Lung (tissue), 17 donors: ENCODE measurements at places on chromosomes 3 and 15. TPM values are rescaled to one million over a fixed set of nuclear protein-coding genes. Genes with fewer than 3 reads are reported as not detected.

WDR72 gene
- 0.35 TPM for polyA plus RNA-seq

CP gene
- 16.4 TPM for polyA plus RNA-seq

CD200R1 gene
- polyA plus RNA-seq: 0.22 TPM

TGM5 gene
- not detected for polyA plus RNA-seq

CD86 gene
- 8.0 TPM for polyA plus RNA-seq

TRPM1 gene
- polyA plus RNA-seq: 0.09 TPM

PARP15 gene
- polyA plus RNA-seq: 2.4 TPM

LRRC31 gene
- polyA plus RNA-seq: 0.08 TPM

LOXL1 gene
- polyA plus RNA-seq: 15.5 TPM

DISP2 gene
- polyA plus RNA-seq: 0.06 TPM

ASB14 gene
- 0.06 TPM for polyA plus RNA-seq

TNFAIP8L3 gene
- polyA plus RNA-seq: 20.5 TPM

FOXL2 gene
- polyA plus RNA-seq: not detected

SLC51A gene
- polyA plus RNA-seq: 7.2 TPM

NR2E3 gene
- 0.06 TPM for polyA plus RNA-seq

AGBL1 gene
- 0.57 TPM for polyA plus RNA-seq

FSTL1 gene
- polyA plus RNA-seq: 24.9 TPM

MUSTN1 gene
- 4.6 TPM for polyA plus RNA-seq

BOC gene
- 2.9 TPM for polyA plus RNA-seq

PLSCR2 gene
- polyA plus RNA-seq: 0.03 TPM

CAPN3 gene
- 12.1 TPM for polyA plus RNA-seq

C2CD4A gene
- 0.86 TPM for polyA plus RNA-seq

MELTF gene
- 3.0 TPM for polyA plus RNA-seq

MST1 gene
- polyA plus RNA-seq: 27.0 TPM

OR4F6 gene
- polyA plus RNA-seq: not detected

CCRL2 gene
- polyA plus RNA-seq: 11.0 TPM

FMN1 gene
- polyA plus RNA-seq: 7.7 TPM

STX19 gene
- 11.3 TPM for polyA plus RNA-seq

TNK2 gene
- 23.3 TPM for polyA plus RNA-seq

CD96 gene
- 0.69 TPM for polyA plus RNA-seq

MYRIP gene
- 0.30 TPM for polyA plus RNA-seq

ARNT2 gene
- polyA plus RNA-seq: 6.5 TPM

FSIP1 gene
- polyA plus RNA-seq: 0.52 TPM

NR1I2 gene
- 0.08 TPM for polyA plus RNA-seq

RARRES1 gene
- polyA plus RNA-seq: 49.8 TPM

SH2D7 gene
- polyA plus RNA-seq: 0.04 TPM

ATP8B4 gene
- polyA plus RNA-seq: 2.4 TPM

CYP1A2 gene
- polyA plus RNA-seq: 0.05 TPM

EPHA6 gene
- not detected for polyA plus RNA-seq

HRH1 gene
- polyA plus RNA-seq: 2.3 TPM

GHSR gene
- not detected for polyA plus RNA-seq

KIAA1143 gene
- polyA plus RNA-seq: 9.3 TPM

P2RY13 gene
- 15.8 TPM for polyA plus RNA-seq

THRB gene
- polyA plus RNA-seq: 2.1 TPM

ROPN1 gene
- not detected for polyA plus RNA-seq

B3GALNT1 gene
- polyA plus RNA-seq: 9.9 TPM

MYZAP gene
- 9.0 TPM for polyA plus RNA-seq
